ENCODE measurements at places on chromosomes 7 and 10.

- no peak for DNase-seq
These were observed 87.0 kb downstream of the ZNF365 start for GRCh38 chr10:62461120-62461519.

DNA sequence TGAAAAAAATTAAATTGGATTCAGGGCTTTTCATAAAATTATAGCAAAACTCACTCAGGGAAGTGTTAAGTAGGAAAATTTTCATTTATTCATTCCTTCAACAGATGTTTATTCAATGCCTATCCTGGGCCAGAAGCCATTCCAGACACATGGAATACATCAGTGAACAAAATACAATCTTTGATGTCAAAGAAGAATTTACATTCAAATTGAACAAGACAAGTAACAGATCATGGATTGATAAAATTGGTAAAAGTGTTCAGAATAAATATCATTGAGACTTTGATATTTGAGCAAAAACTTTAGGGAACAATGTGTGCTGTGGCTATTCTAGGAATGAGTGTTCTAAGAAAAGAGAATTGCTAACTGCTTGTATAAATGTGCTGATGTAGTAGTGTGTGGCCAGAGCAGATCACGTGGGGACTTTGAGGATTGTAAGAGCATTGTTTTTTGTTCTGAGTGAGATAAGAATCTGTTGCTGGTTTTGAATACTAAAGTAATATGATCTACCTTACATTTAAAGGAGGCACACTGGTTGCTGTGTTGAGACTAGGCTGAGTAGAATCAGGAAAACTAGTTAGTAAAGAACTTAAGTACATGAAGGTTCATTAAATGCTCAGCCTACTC, 957.2 kb downstream of the PCDH15 start:
- DNase-seq = no peak

- no peak for DNase-seq
These were observed 17.7 kb upstream of the NKX6-2 start for GRCh38 chr10:132803416-132804210.

- no peak for DNase-seq
These were observed 135.7 kb downstream of the DNAJB6 start for GRCh38 chr7:157472311-157473050.

GRCh38 chr10:118977022-118977599, 52.4 kb upstream of the NANOS1 start:
- no peak for DNase-seq

DNA sequence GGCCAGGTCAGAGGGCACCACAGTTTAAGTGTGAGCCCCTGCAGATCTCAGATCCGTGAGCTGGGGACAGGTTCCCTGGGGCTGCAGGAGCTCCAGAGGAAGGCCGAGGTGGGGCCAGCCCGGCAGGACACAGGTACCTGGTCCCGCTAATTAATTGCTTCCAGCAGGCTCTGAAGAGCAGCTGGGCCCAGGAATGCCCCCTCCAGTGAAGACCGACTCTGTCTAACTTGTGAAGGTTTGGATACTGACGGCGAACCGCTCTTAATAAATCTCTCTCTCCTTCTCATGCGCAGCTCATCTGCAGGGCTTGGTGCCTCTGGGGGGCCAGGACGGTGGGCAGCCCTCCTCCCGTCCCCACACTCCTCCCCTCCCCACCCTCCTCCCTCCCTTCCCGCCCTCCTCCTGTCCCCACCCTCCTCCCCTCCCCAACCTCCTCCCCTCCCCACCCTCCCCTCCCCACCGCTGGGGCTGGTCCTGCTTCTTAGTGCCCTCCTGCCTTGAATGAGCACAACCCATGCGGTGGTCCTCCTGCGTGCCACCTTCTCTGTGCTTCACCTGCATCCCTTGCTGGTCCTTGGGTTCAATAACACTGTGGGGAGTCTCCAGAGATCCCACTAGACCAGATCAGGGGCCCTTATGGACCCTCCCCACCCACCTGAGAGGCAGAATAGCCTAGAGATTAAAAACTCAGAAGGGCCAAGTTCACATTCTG, 38.3 kb downstream of the PDGFA start:
- no peak for DNase-seq

DNA sequence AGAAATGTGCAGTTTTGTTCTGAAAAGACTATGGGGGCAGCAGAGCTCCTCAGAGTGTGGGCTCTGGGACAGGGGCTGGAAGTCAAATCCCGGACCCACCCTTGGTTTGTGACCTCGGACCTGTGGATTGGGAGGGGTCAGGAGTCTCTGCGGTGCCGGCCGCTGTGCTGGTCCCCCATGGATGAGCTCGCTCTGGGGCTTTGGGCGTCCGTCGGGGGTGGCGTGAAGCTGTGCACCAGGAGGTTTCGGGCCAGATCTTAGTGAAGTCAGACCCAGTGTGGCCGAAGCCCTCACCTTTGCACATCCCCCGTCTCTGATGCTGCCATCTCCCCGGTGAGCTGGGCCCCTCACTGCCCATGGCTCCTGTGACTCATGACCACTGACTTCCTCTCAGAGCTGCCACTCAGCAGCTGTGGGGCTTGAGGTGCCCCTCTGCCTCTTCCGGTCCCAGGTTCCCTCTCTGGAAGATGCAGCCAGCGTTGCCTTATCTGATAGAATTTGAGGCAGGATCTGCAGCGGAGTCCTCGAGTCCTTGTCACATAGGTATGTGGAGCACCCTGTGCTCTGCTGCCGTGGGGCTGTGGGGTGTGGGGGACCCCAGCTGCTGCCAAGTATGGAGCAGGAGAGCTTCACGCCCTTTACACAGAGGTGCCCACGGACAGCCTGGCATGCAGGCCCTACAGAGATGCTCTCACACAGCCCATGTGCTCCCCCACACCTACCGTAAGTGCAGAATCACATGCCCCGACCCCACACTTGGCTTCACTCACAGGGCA, 11.4 kb upstream of the SCART1 start:
- DNase-seq = no peak

DNA sequence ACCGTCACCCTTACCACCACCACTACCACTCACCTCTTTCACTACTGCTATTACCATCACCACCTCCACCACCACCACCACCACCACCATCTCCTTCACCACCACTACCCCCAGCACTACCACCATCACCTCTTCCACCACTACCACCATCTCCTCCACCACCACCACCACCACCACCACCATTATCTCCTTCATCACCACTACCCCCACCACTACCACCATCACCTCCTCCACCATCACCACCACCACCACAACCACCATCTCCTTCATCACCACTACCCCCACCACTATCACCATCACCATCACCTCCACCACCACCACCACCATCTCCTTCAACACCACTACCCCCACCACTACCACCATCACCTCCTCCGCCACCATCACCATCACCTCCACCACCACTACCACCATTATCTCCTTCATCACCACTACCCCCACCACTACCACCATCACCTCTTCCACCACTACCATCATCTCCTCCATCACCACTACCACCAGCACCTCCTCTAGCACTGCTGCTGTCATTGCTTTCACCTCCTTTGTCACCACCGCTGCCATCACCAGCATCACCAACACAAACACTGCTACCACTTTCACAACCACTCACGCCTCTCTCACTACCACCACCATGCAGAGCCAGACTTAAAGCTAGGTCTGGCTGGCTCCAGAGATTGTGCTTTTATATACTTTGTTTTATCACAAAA, 109.3 kb downstream of the ICA1 start:
- DNase-seq = no peak

DNA sequence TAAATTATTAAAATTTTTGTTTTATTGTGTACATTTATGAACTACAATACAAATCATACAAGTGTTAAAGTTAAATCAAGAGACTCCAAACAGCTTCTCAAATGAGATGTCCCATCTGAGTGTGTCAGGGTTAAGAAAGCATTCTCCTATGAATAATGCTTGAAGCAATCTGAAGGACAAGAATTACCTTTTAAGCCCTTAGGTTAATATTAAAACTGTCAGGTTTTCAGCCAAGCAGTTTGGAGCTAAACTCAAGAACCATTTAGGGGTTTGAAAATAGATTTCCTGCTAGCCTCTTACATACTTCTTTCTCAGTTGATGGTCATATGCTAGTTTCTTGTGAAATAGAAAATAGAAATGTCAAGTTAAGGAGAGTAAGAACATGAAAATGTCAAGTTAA, 38.3 kb downstream of the LIPJ start:
- no peak for DNase-seq

GRCh38 chr10:89645742-89646172, 715 bp upstream of the PANK1 start:
- DNase-seq = peak; percentile 26

GRCh38 chr7:20220921-20221547, 3.9 kb upstream of the MACC1 start:
- DNase-seq = no peak

DNA sequence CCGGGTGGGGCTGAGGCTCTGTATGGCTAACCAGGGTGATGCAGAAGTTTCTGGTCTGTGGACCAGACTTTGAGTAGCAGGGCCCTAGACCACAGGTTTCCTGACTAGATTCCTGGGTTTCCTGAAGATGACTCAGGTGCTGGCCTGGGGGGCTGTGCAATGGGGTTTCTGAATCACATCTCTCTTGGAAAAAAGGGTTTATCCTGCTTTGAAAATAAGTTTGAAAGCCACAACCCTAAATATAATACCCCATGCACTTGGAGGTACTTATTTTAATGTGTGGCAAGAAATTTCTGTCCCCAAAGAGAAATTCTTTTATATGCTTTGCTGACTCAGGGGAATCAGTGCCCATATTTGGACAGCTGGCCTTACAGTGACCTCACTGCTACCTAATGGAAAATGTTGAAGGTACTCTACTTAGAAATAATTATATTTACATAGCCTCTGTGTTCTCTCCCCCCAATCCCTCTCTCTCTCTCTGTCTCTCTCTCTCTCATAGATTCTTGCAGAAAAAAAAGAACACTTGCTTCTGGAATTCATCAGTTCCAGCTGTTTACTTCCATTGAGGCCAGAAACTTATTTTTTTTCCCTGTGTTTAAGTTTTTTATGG, 184.4 kb upstream of the LYZL2 start:
- DNase-seq = no peak

- no peak for DNase-seq
These were observed 31.1 kb downstream of the NUB1 start for GRCh38 chr7:151372612-151373265.

- no peak for DNase-seq
These were observed 42.1 kb downstream of the EBF3 start for GRCh38 chr10:129921801-129922597.

DNA sequence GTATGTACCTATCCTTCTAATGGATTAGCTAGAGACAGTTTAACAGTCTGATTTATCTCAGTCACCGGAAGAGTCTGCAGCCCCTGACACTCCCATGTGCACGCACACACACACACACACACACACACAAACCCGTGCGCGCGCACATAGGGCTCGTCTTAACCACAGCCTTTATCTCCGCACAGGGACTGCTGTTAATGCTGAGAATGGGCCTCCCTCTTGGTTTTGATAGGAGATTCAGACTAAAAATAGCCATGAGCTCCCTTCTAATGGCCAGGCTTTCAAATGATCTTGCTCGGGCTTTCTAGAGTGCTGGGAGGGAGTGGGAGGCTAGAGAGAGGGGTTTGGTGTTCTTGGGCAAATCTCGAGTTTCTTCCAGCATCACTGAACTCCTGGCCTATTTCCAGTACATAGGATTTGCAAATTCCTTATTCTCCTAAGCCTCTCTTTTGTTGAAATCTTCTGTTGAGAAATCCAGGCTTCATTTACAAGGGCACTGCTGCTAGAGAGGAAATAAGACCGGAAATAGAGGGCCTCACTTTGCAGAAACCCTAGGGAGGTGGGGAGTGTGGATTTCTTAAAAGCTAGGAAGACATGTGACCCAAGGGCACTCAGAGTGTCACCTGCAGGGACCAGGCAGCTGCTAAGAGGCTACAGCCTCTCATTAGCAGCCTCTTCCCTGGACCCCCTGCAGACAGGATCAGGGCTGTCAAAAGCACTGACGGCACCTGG, 2.4 kb downstream of the TMEM72 start:
- DNase-seq = no peak

- no peak for DNase-seq
These were observed 308.4 kb downstream of the ZNF248 start for GRCh38 chr10:37549054-37549453.

DNA sequence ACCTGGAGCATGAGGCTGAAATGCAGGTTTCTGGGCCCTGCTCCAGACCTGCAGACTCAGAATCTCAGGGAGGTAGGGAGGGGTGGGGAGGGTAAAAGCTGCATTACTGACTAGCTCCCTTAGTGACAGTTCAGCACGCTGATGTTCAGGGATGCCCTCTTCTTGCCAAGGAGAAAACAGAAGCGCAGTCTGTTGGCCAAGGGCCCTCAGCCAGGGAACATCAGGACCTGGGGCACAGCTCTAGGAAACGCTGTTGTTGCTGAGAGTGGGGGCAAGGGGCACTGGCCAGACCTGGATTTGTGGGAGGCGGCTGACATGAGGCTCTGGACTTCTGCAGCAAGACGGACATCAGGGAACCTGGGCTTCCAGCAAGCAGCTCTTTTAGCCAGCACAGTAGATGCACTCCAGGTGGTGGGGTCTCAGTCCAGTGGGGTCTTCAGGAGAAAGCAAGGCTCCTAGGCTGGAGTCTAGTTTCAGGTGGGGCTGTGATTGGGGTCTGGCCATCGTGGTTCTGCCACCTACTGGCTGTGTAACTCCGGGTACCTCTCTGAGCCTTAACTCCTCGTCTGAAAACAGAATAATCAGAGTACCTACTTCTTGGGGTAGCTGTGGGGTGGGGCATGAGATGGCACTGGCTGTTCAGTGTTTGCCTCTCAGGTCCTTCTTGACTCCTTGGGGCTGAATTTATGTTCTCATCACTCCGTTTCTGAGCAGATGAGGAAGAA, 72.9 kb upstream of the PRLHR start:
- no peak for DNase-seq

GRCh38 chr10:99660662-99661376, 1.5 kb downstream of the ENTPD7 start:
- no peak for DNase-seq

GRCh38 chr10:130396044-130396443, 259.9 kb downstream of the GLRX3 start:
- DNase-seq = no peak

GRCh38 chr10:97076781-97077180, 109.0 kb downstream of the SLIT1 start:
- DNase-seq = no peak

GRCh38 chr7:15554081-15554480, 7.7 kb downstream of the AGMO start:
- DNase-seq = no peak

GRCh38 chr10:100827819-100828737, 82.7 kb downstream of the PAX2 start:
- peak; percentile 85 for DNase-seq

DNA sequence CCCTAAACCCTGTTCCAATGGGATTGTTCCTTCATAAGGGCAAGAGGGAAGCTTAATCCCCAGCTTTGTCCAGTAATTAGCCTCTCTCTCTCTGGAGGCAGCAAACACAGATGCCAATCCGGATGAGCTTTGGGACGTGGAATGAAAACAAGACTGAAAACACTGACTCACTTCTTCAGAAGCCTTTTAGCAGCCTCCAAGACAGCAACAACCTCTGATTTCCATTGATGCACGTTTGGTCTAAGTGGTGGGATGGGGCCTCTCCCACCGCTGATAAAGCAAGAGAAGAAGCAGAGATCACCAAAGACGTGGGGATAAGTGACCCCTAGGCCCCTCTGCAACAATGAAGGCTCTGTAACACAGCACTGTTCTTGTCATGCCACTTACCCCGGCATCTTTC, 5.8 kb upstream of the GFRA1 start:
- no peak for DNase-seq

GRCh38 chr7:106424476-106425016, 139.8 kb upstream of the NAMPT start:
- DNase-seq = no peak
